Activated T-helper 9 cell treated with anti-CD3 and anti-CD28 coated beads, Interleukin-2, amount 50 U/mL, for 16 hours (primary cell): ENCODE measurements at places on chromosomes 12 and 14.

DNA sequence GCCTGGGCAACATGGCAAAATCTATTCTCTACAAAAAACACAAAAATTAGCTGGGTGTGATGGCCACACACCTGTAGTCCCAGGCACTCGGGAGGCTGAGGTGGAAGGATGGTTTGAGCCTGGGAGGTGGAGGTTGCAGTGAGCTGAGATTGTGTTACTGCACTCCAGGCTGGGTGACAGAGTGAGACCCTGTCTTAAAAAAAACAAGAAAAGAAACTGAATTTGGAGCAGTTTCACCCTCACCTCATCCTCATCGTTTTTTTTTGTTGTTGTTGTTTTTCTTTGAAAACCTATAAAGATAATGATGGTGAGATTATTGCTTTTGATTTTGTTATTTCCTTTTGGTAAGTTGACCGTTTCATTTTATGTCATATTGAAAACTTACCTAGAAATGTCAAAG, 60.7 kb downstream of the SLC38A6 start:
- DNase-seq, result no peak

DNA sequence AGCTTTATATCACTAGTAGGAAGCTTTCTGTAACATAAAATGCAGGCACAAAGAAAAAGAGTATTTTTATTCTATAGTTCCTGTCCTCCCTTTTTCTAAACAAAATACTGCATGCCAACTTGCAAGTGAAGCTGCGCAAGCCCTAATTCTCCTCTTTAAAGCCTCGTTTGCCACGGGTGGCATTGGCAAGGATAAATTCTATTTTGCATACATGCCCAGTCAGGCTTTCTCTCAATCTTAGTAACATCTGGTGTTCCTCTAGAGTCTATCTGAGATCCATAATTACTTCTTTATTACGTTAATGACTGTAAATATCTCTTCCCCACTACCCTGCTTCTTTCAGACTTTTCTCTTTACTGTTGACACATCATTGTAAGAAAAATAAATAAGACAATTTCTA, 97.1 kb upstream of the DAAM1 start:
- no peak for DNase-seq

DNA sequence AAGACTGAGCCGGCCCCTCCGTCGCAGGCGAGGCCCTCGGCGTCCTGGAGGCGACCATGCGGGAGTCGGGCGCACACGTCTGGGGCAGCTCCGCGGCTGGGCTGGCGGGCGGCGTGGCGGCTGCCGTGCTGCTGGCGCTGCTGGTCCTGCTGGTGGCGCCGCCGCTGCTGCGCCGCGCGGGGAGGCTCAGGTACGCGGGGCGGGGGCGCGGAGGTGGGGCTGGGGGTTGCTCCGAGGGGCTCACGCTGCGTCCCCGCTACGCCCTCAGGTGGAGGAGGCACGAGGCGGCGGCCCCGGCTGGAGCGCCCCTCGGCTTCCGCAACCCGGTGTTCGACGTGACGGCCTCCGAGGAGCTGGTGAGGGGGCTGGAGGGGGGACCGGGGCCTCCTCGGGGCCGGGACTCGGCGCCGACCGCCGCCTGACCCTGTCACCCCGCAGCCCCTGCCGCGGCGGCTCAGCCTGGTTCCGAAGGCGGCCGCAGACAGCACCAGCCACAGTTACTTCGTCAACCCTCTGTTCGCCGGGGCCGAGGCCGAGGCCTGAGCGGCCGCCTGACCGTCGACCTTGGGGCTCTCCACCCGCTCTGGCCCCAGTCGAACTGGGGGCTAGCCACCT, 7.8 kb downstream of the AMN start:
- no peak for DNase-seq

- DNase-seq, result no peak
These were observed 150.2 kb downstream of the CCDC91 start for GRCh38 chr12:28340261-28341045.

- no peak for DNase-seq
These were observed at the start of gene LRRC10 for GRCh38 chr12:69610729-69611128. Gene LRRC10, minus strand, starts transcription at chr12:69610907. Its CDS starts 69 bp downstream, at chr12:69610838.

DNA sequence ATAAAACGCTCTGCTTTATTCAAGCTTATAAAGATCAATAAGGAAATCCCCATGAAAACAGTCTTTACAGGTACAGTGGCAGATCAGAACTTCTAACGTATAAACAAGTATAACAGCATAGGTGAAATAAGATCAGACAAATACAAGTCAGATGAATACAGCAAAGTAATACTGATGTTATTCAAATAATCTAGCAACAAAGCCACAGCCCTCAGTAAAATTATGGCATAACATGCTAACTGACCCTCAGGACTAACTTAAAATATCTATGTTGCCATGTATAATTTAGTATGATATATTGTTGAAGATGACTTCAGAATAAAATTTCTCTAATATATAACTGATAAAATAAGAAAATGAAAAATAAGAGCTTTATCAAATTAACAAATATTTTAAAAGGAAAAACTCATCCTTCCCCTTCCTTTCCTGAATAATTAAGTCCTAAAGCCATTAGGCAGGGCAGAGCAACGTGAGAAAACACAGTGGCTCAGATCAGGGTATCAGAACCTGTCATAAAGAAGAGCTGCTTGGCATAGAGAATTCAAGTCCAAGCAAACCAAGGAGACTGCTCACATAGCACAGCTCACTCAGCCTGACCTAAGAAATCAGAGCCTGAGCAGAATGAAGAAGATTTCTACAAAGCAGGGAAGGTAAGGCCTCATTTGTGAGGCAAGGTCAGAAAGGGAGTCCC, 70.7 kb downstream of the PAWR start:
- no peak for DNase-seq

DNA sequence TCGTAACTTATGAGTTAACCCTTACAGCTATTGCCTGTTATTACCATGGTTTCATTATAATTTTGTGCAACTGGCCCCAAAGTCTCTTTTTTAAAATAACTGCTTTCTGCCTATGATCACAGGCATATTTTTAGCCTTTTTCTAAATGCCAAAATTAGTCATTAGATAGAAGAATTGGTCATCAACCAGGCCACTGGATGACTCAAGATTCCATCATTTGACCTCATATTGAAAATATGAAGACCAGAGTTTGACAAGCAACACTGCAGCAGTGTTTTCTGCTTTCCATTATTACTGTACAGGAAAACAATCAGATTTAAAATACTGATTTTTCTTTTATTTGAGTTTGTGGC, 54.7 kb upstream of the OTOGL start:
- DNase-seq, result no peak

DNA sequence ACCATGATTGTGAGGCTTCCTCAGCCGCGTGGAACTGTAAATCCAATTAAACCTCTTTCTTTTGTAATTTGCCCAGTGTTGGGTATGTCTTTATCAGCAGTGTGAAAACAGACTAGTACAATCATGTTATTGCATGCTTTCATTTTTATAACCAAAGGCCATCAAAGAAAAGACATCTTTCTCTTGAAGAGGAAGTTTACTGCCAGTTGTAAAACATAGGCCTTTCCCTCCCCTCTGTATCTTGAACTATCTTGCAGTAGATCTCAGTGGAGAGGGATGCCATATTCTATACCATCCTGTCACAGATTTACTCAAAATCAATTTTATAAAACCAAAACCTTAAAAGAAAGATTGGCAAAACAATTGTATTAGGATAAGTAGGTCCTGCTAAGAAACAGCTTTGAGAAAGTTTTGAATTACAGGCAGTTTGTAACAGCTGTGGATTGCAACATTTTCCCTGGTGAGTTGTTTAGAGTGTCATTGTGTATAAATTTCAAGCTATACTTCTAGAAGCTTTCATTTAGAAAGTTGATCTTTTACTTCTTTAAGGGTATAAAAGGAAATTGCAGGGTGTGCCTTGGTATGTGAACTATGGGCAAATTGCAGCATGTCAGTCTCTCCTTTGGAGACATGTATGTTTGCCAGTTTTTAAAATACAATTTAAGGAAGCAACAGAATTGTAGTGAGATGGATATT, 128.0 kb downstream of the ATP23 start:
- no peak for DNase-seq

GRCh38 chr12:46149905-46150304, 118.9 kb downstream of the SLC38A1 start:
- DNase-seq, result no peak

GRCh38 chr14:42602336-42602845, 995.7 kb downstream of the LRFN5 start:
- DNase-seq, result no peak

GRCh38 chr12:21907948-21908837, 33.0 kb downstream of the ABCC9 start:
- DNase-seq, result no peak

- no peak for DNase-seq
These were observed 223.2 kb downstream of the PPM1H start for GRCh38 chr12:62711631-62712241.

DNA sequence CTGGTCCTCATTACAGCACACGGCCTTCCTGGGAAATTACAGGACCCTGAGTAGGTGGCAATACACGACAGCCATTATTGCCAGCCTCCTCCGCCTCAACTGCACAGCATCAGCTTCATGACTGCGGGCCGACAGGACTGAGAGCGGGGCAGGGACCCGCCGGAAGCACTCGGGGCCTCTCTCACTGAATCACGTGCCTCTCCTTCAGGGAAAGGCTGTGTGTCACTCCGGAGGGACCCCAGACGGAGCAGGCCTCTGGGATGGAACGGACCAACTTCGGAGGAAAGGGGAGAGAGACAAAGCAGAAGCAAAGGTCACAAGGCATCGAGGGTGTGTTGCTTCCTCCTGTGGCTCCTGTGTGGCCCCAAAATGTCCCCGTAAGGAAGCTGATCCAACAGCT, 90.0 kb downstream of the RNF34 start:
- no peak for DNase-seq

GRCh38 chr12:26239852-26240815, 44.8 kb downstream of the SSPN start:
- DNase-seq, result no peak

- no peak for DNase-seq
These were observed 59.0 kb downstream of the DENND5B start for GRCh38 chr12:31531893-31532292.

DNA sequence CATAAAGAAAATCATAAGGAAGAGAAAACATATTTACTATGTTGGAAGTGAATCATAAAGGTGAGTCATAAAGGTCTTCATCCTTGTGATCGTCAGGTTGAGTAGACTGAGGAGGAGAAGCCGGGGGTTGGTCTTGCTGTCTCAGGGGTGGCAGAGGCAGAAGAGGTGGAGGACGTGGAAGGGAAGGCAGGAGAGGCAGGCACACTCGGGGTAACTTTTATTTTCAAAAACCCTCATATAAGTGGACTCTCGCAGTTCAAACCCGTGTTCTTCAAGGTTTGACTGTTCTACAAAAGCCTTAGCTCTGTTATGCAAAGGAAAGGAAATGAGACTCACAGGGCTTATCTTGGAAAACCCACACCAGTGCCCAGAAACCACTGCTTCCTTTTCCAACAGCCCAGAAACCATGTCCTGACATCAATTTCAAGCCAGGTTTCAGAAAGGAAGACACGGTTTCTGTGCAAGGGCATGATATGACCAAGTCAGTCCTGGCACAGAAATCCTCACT, 14.0 kb downstream of the SMCO2 start:
- DNase-seq, result no peak

DNA sequence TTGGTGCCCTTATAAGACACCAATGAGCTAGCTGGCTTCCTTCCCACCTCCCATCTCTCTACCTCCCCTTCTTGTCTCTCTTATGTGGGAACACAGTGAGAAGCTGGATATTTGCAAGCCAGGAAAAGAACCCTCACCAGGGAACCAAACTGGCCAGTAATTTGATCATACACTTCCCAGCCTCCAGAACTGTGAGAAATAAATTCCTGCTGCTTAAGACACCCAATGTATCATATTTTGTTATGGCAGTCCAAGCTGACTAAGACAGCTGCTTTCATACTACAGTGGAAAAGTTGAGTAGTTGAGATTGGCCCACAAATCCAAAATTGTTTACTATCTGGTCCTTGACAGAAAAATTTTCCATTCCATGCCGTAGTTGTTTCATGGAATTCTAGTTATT, 269.0 kb downstream of the KCNH5 start:
- no peak for DNase-seq
